ENCODE measurements at places on chromosomes 3 and 15. TPM values are rescaled to one million over a fixed set of nuclear protein-coding genes. Genes with fewer than 3 reads are reported as not detected.

GRCh38 chr3:98770261-98771039 is 7.3 kb downstream of the ST3GAL6 start:
- no peak for DNase-seq

GRCh38 chr3:104596054-104596453 is 770.7 kb upstream of the ALCAM start:
- no peak for DNase-seq

DNA sequence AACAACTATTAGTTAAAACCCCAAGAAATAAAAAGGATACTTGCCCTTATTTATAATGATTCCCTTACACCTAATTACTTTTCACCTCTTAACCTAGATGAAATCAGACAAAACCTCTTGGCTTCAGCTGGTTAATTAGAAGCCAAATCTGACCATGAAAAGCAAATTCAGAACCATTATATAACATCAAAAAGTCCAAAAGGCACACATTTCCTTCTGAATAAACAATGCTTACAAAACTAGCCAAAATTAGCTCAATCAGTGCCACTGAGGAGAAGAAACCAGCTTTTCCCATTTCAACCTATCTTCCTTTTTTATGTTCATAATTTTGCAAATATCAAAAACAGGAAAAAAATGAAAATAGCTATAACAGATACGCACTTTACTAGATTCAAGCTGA is 3.2 kb downstream of the EHHADH start:
- no peak for DNase-seq

Gene UROC1
- total RNA-seq, result 4.2 TPM

Gene NPAP1
- 1.2 TPM for total RNA-seq

GRCh38 chr15:49242820-49243219 is 72.8 kb downstream of the GALK2 start:
- no peak for DNase-seq

DNA sequence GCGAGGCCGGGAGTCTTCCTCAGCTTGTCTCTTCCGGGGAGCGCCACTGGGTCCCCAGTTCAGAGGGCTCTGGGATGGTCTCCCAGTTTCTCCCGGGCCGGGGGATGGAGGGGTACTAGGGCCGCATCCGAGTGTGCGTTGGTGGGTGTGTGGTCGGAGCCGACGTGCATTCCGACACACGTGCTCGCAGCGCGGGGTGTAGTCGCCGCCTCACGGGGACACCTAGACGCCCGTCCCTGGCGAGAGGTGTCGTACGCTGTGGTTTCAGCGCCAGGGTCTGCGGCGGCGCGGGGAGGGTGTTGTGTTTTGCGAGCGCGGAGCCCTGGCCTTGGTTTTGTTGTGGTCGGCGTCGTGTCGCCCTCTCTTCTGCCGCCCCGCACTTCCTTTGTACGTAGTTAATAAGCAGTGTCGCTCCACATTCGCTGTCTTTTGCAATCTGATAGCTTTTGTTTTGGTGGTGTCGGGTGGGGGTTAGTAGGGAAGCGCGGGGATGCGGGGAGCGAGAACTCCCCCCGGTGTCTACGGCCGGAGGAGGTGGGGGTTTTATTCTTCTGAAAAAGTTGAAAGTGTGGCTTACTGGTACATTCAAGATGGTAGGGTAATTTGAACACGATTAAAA is 2.2 kb downstream of the IGF1R start:
- DNase-seq, result peak; percentile 50

Gene CDCP1
- total RNA-seq, result 7.0 TPM

- DNase-seq, result no peak
These were observed 22.0 kb upstream of the ZCWPW2 start for GRCh38 chr3:28326458-28326926.

DNA sequence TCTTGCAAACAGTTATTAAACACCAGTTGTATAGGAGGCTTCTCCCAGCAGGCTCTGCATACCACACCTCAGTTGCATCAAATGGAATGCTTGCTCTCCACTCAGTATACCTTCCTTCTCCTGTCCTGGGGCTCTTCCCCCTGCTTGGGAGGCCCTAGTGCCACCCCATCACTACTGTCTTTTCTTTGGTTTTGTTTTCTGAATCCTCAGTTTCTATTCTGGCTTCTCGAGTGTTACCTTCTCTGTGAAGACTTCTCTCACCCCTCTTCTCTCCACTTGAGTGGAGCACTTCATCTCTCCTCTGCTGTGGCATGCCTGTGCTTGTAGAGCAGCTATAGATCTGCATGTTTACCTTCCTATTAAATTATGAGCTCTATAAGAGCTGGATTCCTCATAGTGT is 75.7 kb upstream of the TPRG1 start:
- DNase-seq, result no peak

- no peak for DNase-seq
These were observed 211.3 kb upstream of the FEZF2 start for GRCh38 chr3:62584636-62585035.

Gene CHRNA7
- total RNA-seq, result 4.0 TPM

GRCh38 chr3:183885766-183886165 is 1.1 kb upstream of the PARL start:
- DNase-seq, result no peak

All from hepatocyte (in vitro differentiated cells).